ENCODE measurements at places on chromosomes 4 and X. TPM values are rescaled to one million over a fixed set of nuclear protein-coding genes. Genes with fewer than 3 reads are reported as not detected.

CENPI gene
- polyA plus RNA-seq: 12.7 TPM

TRPC3 gene
- not detected for polyA plus RNA-seq

TREX2 gene
- 1.0 TPM for polyA plus RNA-seq

NALF2 gene
- polyA plus RNA-seq: 0.05 TPM

SLC6A8 gene
- polyA plus RNA-seq: 82.3 TPM

RASGEF1B gene
- polyA plus RNA-seq: 8.7 TPM

NUDT11 gene
- 13.6 TPM for polyA plus RNA-seq

SSX1 gene
- polyA plus RNA-seq: not detected

PCDH10 gene
- polyA plus RNA-seq: not detected

ARHGEF38 gene
- polyA plus RNA-seq: not detected

- DNase-seq: no peak
These were observed 267.0 kb upstream of the KLF3 start for GRCh38 chr4:38396845-38397547.

GRCh38 chrX:3728454-3728853 is 15.0 kb upstream of the PRKX start:
- no peak for DNase-seq

GRCh38 chr4:184417802-184418511 is 56.4 kb downstream of the IRF2 start:
- peak; percentile 99 for DNase-seq

GRCh38 chrX:71941145-71941544 is 30.5 kb downstream of the NHSL2 start:
- DNase-seq: no peak

DNA sequence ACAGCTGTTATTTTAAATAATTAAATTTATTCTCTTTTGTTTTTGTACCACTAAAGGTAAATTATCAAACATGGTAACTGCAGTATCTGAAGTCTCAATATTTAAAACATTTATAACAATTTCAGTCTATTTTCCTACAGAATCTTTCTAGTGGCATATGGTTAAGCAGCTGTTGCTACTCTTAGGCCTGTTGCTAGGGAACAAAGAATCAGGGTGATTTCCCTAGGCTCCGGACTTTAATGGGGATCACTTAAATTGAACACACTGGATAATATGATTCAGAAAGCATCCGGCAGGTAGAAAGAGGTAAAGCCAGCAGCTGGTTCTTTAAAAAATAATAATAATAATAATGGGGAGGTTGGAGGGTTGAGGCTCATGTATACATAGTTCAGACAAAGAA is 17.6 kb downstream of the FBXO8 start:
- no peak for DNase-seq

GRCh38 chr4:127174616-127175015 is 458.1 kb upstream of the INTU start:
- DNase-seq: no peak

GRCh38 chr4:89357340-89357739 is 49.7 kb upstream of the GPRIN3 start:
- no peak for DNase-seq

GRCh38 chrX:29231800-29232199 is 644.6 kb downstream of the IL1RAPL1 start:
- DNase-seq: no peak

GRCh38 chrX:31181377-31182000 is 109.6 kb upstream of the FTHL17 start:
- DNase-seq: no peak

- DNase-seq: peak; percentile 23
These were observed 833.9 kb upstream of the PRKX start for GRCh38 chrX:4547213-4547836.

GRCh38 chr4:41913509-41913908 is 21.7 kb upstream of the TMEM33 start:
- DNase-seq: peak; percentile 40

DNA sequence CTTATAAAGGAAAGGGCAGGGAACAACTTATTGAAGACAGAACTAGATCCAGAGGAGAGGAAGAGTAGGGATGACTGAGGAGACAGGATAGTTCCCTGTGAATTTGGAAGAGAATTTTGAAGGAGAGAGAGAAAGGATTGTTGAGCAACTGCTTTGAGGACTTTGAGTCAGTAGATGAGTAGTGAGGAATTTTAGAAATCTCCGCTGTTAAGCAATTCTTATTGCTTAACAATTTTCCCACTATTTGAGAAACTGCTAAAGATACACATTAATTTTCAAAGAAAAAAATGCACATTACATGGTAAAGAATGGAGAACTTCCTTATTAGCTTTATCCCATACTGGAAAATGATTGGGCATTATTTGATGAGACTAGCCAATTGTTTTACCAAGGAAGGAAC is 116.3 kb upstream of the NRK start:
- DNase-seq: peak; percentile 57

GRCh38 chr4:106034751-106035150 is 139.5 kb downstream of the NPNT start:
- no peak for DNase-seq

DNA sequence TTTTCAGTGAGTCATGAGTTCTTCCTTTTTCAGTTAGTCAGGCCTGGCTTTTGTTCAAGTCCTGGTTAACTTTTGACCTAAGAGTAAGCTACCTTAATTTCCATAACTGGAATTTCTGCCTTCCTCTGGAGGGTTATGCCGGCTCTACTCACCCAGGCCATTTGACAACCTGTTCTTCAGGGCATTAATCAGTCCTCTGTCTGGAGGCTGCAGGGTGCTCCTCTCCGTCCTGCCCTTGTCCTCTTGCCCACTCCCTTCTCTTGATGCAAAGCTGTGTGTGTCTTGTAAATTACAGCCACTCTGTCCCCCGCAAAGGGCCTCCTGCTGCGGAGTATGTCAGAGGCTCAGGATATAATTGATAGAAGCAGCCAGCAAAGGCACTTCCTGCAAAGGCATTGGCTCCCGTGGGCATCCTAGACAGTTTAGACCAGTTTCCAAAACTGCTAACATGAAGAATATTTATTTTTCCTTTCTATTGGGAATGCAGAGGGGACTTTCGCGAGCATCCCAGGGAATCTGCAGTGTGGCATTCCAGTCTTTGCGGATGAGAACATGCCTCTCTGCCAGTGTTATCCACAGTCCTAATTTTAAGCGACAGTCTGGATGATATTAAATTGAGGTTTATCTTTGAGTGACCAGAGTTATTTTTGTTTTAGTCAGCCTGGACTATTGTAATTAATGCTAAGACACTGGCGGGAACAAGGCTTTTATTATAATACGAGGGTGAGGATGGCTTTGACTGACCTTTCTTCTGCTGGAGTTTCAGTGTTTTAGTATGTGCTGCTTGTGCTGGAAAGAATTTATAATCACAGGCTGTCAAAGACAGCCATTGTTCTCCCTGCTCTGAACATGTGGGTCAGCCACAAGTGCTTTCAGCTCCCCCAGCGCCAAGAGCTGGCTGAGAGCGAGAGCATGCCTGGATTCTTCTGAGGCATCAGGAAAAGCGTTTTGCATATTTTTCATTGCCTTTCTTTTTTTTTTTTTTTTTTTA is 74.2 kb downstream of the LIMCH1 start:
- DNase-seq: peak; percentile 59

Data from mammary epithelial cell (primary cell).